Karpas-422 (cell line): ENCODE measurements at places on chromosomes 5 and 9. TPM values are rescaled to one million over a fixed set of nuclear protein-coding genes. Genes with fewer than 3 reads are reported as not detected.

Gene NUTM2F
- total RNA-seq, result not detected in 2 replicates

DNA sequence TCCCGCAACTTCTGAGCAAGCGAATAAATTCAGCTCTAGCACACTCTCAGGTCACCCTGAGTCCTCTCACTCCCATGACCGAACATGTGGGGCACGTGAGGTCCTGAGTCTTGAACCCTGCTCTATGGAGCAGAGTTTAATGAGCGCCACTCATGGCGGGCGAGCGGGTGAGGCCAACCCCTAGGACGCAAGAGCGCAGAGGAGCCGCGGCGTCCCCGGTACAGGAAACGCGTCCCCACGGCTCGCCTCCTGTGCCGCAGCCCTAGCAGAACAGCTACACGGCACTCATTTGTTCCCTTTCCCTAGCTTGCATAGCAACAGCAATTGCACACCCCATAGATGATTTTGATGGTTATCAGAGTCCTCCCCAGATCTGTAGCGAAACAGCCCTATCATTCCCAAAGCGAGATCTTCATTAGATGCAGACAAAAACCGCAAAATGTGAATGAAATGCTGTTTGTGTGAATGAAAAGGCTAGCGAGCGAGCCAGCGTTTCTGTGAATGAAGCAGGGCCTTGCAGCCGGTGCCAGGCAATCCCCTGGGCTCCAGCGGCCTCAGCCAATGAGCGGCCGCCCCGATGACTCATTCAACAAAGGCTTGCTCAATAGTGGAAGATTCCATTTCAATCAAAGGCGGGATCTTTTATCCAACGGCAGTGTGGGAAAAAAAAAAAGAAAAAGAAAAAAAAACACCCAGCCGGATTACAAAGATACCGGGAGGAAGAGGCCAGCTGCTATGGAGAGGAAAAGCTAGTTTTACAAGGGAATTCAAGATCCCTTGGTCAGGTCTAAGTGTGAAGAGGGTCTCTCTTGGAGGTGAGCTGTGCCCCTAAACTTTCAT is 1.5 kb upstream of the SHC3 start:
- no peaks in the 10 kb centered on the region for H3K4me1 ChIP-seq
- no peak overlapping the region for H3K4me3 ChIP-seq
- no peaks in the 10 kb centered on the region for H3K36me3 ChIP-seq
- no peak for DNase-seq
- H3K27me3 ChIP-seq, result no peaks in the 10 kb centered on the region

GRCh38 chr5:151005187-151005949 is 15.0 kb upstream of the GPX3 start:
- peaks cover 8% of the 10 kb centered on the region for H3K4me1 ChIP-seq
- H3K36me3 ChIP-seq, result no peaks in the 10 kb centered on the region
- H3K4me3 ChIP-seq, result no peak overlapping the region
- DNase-seq, result no peak
- no peak overlapping the region for H3K27ac ChIP-seq
- no peaks in the 10 kb centered on the region for H3K27me3 ChIP-seq

GRCh38 chr5:39256477-39257235 is 37.3 kb upstream of the FYB1 start:
- H3K27ac ChIP-seq, result no peak overlapping the region
- no peaks in the 10 kb centered on the region for H3K36me3 ChIP-seq
- no peak overlapping the region for H3K4me3 ChIP-seq
- no peaks in the 10 kb centered on the region for H3K4me1 ChIP-seq

GRCh38 chr5:65043843-65044359 is 275.2 kb downstream of the CWC27 start:
- H3K27ac ChIP-seq, result no peak overlapping the region
- no peaks in the 10 kb centered on the region for H3K36me3 ChIP-seq
- H3K4me1 ChIP-seq, result no peaks in the 10 kb centered on the region
- no peaks in the 10 kb centered on the region for H3K27me3 ChIP-seq
- no peak overlapping the region for H3K4me3 ChIP-seq
- DNase-seq, result no peak

GRCh38 chr5:9686216-9686615 is 56.1 kb upstream of the TAS2R1 start:
- H3K36me3 ChIP-seq, result no peaks in the 10 kb centered on the region
- no peaks in the 10 kb centered on the region for H3K27me3 ChIP-seq
- no peak for DNase-seq
- H3K27ac ChIP-seq, result no peak overlapping the region
- H3K4me3 ChIP-seq, result no peak overlapping the region
